ENCODE measurements at places on chromosomes 16 and 17.
A peak's percentile ranks its signal among the peaks of the same experiment; 100 is the strongest.

DNA sequence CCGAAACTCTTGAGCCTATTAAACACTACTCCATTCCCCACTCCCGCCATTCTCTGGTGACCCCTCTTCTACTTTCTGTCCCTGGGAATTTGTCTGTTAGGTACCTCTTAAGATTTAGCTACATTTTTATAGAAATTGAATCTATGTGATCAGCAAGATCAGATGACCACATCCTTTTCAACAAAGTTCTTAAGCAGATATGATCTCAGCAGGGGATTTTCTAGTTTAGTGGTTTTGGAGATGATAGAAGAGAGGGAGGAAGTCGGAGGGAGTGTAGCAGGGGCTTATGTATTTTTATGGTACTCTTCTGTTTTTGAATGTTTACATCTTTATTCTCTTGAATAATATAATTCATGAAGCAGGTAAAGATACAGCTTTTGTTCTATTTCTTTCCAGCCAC lies 40.8 kb downstream of the RPA1 start:
- no peaks in the 10 kb centered on the region for H3K27me3 ChIP-seq
- no peak overlapping the region for H3K27ac ChIP-seq
- H3K4me1 ChIP-seq = no peaks in the 10 kb centered on the region
- no peak overlapping the region for H3K4me3 ChIP-seq
- H3K36me3 ChIP-seq = peaks cover 31% of the 10 kb centered on the region
- DNase-seq = no peak

DNA sequence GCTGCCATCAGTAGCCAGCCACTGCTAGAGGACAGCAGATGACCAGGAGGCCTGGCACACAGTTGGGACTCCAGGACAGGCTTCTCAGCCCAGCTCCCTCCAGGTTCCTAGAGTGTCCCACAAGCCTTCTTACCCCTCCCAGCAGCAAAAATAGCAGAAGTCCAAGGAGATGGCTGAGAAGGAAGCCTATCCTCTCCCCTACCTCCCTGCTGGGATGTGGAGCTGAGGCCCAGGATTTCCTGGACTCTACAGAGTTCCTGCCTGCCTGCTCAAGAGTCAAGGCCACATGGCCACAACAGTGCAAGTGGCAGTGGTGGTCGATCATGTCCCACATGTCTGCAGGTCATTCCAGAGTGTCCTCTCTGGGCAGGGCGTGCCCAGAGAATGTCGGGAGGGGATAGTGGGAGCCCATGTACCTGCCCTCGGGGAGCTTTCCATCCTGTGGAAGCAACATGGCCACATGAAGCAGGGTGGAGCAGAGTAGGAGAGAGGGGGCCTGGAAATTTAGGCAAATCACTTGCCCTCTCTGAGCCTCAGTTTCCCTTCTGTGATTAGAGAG lies 7.7 kb upstream of the HROB start:
- H3K36me3 ChIP-seq = no peaks in the 10 kb centered on the region
- no peaks in the 10 kb centered on the region for H3K27me3 ChIP-seq
- H3K27ac ChIP-seq = no peak overlapping the region
- no peak overlapping the region for H3K4me3 ChIP-seq

DNA sequence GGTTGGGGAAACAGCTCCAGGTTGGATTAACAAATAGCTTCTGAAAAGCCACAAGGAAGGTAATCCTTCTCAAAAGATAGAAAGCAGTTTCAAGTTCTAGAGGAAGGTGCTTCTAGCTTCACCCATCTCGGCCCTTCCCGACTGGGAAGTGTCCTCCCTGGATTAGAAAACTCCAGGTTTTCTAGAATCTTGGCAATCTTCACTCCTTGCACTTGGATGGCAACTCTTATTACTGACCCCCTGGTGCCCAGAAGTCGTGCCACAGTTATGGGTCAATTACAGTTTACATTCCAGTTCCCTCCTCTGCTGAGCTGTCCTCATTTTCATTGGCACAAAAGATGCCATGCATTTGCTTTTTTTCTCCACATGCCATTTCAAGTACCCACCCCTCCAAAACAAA lies 65.6 kb downstream of the SMG6 start:
- no peaks in the 10 kb centered on the region for H3K27me3 ChIP-seq
- peaks cover 35% of the 10 kb centered on the region for H3K4me1 ChIP-seq
- peaks cover 22% of the 10 kb centered on the region for H3K36me3 ChIP-seq
- H3K27ac ChIP-seq = peak overlapping the region; percentile 40
- DNase-seq = no peak

GRCh38 chr17:35170968-35171771 lies 23.0 kb downstream of the SLC35G3 start:
- no peaks in the 10 kb centered on the region for H3K36me3 ChIP-seq
- H3K4me1 ChIP-seq = no peaks in the 10 kb centered on the region

DNA sequence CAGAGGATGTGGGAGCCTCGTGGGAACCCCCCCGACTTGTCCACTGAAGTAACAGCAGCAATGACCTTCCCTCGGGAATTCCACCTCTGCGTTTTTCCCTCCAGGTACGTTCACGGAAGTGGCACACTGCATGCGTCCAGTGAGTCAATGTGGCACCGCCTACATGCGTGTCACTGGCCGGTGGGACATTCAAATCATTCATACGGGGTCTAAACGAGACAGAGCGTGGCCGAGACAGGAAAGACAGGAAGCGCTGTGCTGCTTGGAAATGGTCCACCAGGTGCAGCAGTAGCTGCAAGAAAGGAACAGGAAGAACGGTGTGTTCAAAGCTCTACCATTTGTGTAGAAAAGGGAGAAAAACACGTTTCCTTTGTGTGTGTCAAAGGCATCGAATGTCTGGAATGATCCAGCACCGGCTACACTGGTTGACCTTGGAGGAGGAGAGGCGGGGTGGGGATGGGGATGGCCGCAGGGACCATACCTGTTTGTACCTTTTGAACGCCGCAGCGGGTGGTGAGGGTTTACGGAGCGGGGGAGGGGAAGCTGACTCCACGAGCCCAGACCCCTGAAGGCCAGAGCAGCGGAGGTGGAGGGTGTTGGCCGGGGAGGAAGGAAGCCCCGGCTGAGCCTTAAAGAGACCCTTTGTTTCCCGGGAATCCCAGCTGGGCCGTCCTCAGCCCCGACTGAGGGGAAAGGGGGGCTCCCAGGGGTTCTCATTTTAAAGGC lies 1.7 kb upstream of the PGAP6 start:
- H3K36me3 ChIP-seq = no peaks in the 10 kb centered on the region
- no peak overlapping the region for H3K4me3 ChIP-seq
- no peak overlapping the region for H3K27ac ChIP-seq
- no peak for DNase-seq
- no peaks in the 10 kb centered on the region for H3K27me3 ChIP-seq
- peaks cover 5% of the 10 kb centered on the region for H3K4me1 ChIP-seq

DNA sequence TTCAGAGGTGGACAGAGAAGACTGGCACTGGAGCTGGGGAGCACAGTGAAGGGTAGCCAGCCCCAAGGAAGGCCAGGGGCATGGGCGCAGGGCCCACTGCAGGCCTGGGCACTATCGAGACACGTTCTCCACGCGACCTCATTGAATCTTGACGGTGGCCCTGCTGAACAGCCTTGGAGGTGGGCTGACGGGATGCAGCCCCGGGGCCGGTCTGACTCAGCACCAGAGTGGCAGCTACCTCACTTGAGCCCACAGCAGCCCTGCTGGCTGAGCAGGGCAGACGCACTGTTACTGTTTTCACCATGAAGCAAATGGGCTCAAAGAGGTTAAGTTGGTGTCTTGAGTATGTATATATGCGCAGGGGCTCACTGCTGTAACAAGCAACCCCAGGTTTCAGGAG lies 78.8 kb upstream of the FOXF1 start:
- DNase-seq = no peak
- H3K36me3 ChIP-seq = no peaks in the 10 kb centered on the region
- peaks cover 45% of the 10 kb centered on the region for H3K27me3 ChIP-seq
- no peak overlapping the region for H3K4me3 ChIP-seq
- no peak overlapping the region for H3K27ac ChIP-seq

DNA sequence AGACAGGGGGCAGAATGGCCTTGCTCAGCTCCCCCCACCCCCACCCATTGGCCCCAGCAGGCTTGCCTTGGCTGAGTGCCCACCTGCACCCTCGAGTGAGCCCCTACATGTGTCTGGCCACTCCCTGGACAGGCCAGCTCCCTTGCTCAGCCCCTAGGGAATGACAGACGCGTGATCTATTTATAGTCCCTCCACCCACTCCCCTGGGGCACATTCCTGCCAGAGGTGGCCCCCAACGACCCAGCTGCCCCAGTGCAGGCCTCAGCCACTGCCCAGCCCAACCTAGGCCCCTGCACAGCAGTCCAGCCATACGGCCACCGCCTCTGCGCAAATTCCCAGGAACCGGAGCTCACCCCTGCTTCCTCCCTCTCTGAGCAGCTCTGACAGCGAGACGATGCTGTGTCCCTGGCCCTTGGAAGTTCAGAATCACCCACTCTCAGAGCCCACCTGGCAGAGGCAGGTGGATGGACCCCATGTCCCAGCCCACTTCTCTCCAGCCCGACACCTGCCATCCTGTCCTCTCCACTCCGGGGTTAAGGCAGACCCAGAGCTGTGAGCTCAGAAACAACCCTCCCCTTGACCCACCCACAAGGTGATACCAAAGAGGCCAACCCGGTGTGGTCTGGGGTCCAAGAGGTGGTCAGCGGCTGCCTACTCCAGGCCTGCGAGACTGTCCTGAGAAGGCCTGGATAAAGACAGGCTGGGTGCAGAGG lies 11.5 kb upstream of the P2RX1 start:
- H3K36me3 ChIP-seq = no peaks in the 10 kb centered on the region
- H3K4me3 ChIP-seq = no peak overlapping the region
- DNase-seq = peak; percentile 69
- peaks cover 12% of the 10 kb centered on the region for H3K4me1 ChIP-seq
- H3K27me3 ChIP-seq = no peaks in the 10 kb centered on the region

DNA sequence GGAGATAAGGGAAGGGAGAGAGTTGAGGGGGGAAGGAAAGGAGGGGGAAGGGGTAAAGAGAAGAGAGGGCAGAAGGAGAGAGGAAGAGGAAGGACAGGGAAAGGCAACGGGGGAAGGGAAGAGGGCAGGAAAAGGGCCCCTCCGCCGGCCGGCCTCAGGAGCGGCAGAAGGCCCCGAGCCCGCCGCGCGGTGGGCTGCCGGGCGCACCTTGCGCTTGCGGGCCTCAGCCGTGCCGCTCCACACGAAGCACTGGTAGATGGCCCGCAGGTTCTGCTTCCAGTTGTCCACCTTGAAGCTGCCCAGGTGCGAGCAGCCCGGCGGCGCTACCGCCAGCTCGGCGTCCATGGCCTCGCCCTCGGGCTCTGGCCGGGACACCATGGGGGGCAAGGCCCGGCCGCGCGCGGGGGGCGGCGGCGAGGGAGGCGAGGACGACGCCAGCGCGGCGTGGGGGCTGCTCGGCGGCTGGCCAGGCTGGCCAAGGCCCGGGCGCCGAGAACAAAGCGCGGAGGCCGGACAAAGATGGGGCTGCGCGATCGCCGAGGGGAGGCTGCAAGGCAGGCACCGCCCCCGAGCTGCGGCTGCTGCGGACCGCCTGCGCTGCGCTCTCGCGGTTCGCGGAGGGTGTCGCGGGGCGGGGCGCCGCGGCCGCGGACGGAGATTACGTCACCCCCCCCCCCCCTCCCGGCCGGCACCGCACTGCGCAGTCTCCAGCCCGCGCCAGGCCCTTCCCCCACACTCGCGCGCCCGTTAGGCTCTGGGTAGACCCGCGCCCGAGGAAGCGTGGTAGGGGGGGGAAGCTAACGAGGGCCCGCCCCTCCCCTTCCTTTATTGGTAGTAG lies at the start of gene USP22:
TSS of gene USP22 (minus strand) at position 554 of the 838 bp plus-strand sequence. CDS start at position 378, 176 bp downstream.
- no peaks in the 10 kb centered on the region for H3K27me3 ChIP-seq
- peak within 1 kb of the TSS; percentile 99 for H3K4me3 ChIP-seq
- peak within 1 kb of the TSS; percentile 97 for H3K27ac ChIP-seq
- peaks cover 13% of the 10 kb centered on the region for H3K36me3 ChIP-seq

DNA sequence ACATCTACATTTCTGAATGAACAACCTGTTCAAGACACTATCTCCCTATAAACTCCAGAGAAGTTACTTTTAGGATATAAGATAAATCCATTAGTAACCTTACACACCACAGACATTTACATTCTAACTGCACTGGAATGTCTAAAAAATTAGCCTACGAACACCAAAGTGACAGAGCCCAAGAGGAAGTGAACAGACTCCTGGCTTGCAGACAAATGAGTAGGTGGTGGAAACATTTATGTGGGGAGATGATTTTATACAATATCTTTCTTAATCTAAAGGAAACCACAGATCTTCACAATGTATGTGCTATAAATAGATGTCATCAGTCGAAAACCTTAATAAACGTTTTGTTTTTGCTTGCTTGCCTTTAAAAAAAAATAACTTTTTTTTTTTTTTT lies 18.8 kb downstream of the ZNF652 start:
- peak overlapping the region; percentile 72 for H3K27ac ChIP-seq
- no peaks in the 10 kb centered on the region for H3K4me1 ChIP-seq
- H3K4me3 ChIP-seq = no peak overlapping the region
- no peaks in the 10 kb centered on the region for H3K27me3 ChIP-seq
- peaks cover 15% of the 10 kb centered on the region for H3K36me3 ChIP-seq

DNA sequence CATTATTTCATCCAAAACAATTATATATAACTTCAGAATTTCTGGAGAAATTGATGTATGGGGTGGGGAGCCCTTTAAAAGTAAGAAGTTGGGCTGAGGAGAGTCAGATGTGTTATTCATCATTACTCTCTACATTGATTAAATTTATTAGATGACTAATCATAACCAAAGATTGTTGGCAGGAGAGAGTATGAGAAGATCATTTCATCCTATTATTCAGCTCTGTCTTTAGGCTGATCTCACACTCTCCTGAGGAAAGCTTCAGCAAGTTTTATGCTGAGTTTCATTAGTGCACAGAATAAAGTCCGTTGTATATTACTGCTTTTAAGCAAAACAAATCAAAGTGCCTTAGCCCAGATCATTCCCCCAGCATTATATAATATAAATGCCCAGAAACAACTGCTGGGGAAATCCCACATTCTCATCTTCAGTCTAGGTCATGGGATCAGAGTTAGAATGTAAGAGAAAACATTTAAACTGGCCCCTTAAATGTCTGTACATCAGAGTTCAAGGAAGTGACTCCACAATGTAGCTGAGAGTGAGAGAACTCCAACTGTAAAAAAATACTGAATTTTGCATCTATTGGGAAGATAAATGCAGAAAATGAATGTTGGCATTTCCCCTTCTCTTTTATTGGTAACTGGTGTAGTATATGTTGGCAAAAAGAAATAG lies 130.1 kb upstream of the HLF start:
- no peaks in the 10 kb centered on the region for H3K4me1 ChIP-seq
- no peak overlapping the region for H3K4me3 ChIP-seq
- H3K27me3 ChIP-seq = no peaks in the 10 kb centered on the region
- H3K36me3 ChIP-seq = no peaks in the 10 kb centered on the region
- no peak for DNase-seq
- H3K27ac ChIP-seq = peak overlapping the region; percentile 73

GRCh38 chr16:54628796-54629625 lies 301.7 kb upstream of the IRX5 start:
- no peaks in the 10 kb centered on the region for H3K4me1 ChIP-seq
- DNase-seq = no peak
- no peaks in the 10 kb centered on the region for H3K36me3 ChIP-seq

DNA sequence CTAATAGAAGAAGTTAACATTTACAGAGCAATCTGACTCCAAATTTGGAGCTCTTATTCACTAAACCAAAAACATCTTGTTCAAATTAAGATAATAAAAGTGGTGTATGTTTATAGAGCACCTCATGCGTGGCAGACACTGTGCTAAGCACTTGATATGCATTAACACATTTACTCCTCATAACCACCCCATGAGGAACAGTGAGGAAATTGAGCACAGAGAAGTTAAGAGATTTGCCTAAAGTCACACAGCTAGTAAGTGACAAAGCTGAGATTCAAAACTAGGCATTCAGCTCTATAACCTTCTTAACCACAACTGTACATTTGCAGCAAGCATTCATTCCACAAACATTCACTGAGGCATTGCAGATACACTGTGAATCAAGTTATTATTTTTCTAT lies 94.0 kb downstream of the VAT1L start:
- peak; percentile 27 for DNase-seq
- no peak overlapping the region for H3K27ac ChIP-seq
- H3K4me3 ChIP-seq = no peak overlapping the region
- peaks cover 5% of the 10 kb centered on the region for H3K4me1 ChIP-seq
